ENCODE measurements at places on chromosomes 16 and 17. TPM values are rescaled to one million over a fixed set of nuclear protein-coding genes. Genes with fewer than 3 reads are reported as not detected.

CCL2 gene
- not detected for total RNA-seq

TP53TG3C gene
- not detected for total RNA-seq

SPOP gene
- total RNA-seq: 52.0 TPM

AHSP gene
- not detected for total RNA-seq

MT1F gene
- 28.0 TPM for total RNA-seq

G6PC3 gene
- 19.3 TPM for total RNA-seq

DNAH2 gene
- total RNA-seq: not detected

IL34 gene
- total RNA-seq: 0.13 TPM

HYDIN gene
- total RNA-seq: not detected

PDK2 gene
- 18.1 TPM for total RNA-seq

ACSM2A gene
- not detected for total RNA-seq

KRTAP4-6 gene
- not detected for total RNA-seq

All from activated CD8-positive, alpha-beta T cell treated with anti-CD3 and anti-CD28 coated beads, Interleukin-2, amount 10 ng/mL, durations not matched to agents 7 days and 5 days (primary cell).